ENCODE measurements at places on chromosomes 5 and 9. TPM values are rescaled to one million over a fixed set of nuclear protein-coding genes. Genes with fewer than 3 reads are reported as not detected.

ATOSB gene
- 19.9 TPM for total RNA-seq

FAM120AOS gene
- total RNA-seq, result 17.1 TPM

GCNT1 gene
- 4.8 TPM for total RNA-seq

TLR4 gene
- not detected for total RNA-seq

PCSK5 gene
- 1.6 TPM for total RNA-seq

CCL27 gene
- 0.64 TPM for total RNA-seq

NUTM2F gene
- total RNA-seq, result not detected

ARHGEF39 gene
- total RNA-seq, result 21.6 TPM

C8G gene
- total RNA-seq, result 1.5 TPM

- DNase-seq, result no peak
Observed at GRCh38 chr5:171770153-171770552, 15.5 kb upstream of the SMIM23 start.

- no peak for DNase-seq
Observed at GRCh38 chr5:584216-584615, 27.9 kb upstream of the CEP72 start.

DNA sequence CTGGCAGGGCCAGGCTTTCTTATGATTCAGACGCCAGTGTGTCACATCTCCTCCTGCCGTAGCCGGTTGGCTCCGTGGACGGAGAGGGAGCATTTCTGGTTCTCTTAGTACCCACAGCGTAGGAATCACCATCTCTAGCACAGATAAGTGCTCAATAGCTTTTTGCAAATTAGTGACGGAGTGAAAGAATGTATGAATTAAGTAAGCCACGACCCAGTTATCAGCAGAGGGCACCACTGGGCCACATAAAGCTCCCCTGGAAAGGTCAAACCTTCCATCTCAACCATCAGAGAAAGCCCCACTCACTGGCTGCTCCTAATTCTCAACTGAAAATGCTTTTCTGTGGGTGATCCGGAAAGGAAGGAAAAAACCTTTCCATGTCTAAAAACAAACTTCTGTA, 317.0 kb upstream of the ADCY2 start:
- DNase-seq, result no peak

DNA sequence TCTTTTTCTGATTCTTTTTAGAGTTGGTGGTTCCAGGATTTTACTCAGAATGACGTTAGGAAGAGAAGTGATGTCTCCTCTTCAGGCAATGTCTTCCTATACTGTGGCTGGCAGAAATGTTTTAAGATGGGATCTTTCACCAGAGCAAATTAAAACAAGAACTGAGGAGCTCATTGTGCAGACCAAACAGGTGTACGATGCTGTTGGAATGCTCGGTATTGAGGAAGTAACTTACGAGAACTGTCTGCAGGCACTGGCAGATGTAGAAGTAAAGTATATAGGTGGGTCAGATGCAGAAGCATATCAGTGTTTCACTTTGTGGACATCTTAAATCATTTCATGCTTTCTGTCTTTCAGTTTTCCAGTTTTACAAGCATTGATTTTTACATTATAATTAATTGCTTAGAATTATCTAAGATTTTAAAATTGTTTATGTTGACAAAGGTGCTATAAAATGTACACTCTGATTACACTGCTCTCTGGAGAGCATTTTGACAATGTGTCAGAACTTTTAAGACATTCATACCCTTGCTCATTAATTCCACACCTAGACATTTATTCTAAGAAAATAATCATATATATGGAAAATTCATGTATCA, 36.6 kb downstream of the NLN start:
- no peak for DNase-seq

- DNase-seq, result no peak
Observed at GRCh38 chr5:1127959-1128785, 16.3 kb upstream of the SLC12A7 start.

DNA sequence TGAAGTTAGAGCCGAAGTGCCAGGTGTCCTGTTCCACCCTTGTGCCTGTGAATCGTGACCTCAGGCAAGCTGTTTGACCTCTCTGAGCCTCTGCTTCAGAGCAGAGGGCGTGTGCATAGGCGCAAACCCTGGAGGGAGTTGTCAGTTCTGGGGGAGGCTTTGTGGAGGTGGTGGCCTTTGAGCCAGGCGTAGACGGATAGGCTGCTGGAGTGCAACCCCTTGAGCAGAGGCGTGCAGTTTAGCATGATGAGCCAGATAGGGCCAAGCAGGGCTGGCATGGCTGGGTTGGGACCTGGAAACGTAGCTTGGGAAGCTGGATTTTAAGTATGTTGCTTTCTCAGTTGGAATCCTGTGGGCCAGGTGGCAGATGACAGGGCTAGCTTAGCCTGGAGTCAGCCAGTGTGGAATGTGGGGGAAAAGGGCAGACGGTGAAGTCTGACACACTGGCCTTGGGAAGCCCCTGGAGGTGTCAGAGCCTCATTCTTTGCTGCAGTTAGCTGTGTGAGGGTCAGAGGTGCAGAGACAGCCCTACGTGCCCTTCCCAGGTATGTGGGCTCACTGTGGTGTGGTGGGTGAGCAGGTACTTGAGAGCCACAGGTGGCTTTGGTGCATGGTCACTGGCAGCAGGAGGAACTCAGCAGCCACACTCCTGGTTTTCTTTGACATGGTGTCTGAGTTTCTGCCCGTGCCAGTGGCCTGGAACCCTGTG, 93.4 kb downstream of the DAB2IP start:
- no peak for DNase-seq

GRCh38 chr9:119588874-119589744, 219.9 kb upstream of the BRINP1 start:
- no peak for DNase-seq

DNA sequence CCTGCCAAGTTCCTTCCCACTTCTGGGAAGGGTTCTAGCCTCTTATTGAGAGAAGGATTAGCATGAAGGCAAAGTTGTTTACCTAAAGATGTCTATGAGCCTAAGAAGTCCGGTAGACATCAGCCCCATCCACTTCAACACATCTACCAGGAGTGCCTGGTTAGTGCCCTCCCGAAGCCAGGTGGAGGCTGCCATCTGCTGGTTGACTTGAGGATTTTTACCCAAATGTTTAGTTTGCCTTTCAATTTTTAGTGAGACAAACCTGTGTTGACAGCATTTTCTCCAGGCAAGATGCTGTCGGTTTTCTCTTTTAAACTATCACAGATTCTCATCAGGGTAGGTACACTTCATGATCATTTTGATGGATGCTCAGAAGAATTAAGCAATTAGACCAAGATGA, 83.6 kb upstream of the TNFSF8 start:
- DNase-seq, result peak; percentile 67

- DNase-seq, result no peak
Observed at GRCh38 chr5:15995341-15996052, 184.1 kb downstream of the MARCHF11 start.

DNA sequence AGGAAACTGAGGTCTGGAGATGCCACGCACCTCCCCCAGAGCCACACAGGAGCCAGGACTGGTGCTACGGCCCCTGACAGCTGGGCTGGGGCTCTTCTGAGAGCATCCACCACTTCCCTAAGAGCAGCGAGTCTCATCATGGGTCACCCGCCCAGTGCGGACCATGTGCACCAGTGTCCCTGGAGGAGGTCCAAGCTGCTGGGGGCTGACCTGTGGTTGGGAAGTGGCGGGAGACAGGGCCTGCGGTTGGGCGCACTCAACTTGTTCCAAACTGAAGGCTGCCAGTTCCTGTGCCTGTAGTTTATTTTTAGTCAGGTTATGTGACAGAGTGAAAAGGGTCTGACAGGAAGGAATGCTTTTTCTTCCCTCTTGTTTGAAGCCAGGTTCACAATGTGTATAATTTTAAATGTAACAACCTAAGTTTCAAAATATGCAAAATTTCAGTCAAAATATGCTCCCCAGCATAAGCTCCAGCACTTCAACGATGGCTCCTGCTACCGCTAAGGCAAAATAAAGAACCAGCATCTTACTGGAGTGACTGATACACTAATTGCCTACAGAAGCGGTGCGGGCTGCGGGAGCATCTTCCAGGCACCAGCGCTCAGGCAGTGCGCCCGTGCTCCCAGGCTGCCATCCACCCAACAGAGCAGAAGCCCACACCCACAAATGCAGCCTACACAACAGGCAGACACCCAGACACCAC, 14.8 kb downstream of the BARHL1 start:
- DNase-seq, result no peak

DNA sequence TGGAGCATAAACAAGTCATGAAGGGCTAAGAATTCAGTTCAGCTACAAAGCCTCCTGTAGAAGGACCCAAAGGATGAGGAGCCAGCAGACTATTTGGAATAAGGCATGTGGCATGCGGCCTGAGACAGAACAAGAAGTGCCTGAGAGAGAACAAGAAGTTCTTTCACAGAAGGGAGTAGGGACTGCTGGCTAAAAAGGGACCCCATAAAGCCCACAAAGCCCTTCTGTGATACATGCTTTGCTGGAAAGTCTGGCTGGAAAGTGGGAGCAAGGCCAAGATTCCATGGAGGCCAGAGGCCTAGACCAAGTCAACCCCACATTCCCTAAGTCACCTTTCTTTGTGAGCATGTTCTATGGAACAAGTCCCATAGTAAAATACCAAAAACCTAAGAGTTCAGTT, 35.9 kb upstream of the UBAP2 start:
- no peak for DNase-seq

GRCh38 chr9:69028754-69029153, 6.8 kb upstream of the FXN start:
- peak; percentile 11 for DNase-seq

GRCh38 chr5:126351153-126351552, 72.1 kb upstream of the GRAMD2B start:
- no peak for DNase-seq

DNA sequence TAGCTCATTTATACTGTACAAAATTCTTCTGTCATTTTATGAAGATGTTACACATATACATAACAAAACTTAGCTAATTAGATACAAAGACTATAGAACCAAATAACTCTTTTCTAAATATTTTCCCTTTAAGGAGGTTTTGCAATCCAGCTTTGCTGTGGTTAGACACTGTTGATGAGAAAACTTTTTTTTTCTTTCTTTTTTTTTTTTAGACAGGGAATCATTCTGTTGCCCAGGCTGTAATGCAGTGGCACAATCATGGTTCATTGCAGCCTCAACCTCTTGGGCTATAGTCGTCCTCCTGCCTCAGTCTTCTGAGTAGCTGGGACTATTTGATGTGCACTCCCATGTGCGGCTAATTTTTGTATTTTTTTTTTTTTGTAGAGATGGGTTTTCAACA, 38.5 kb upstream of the CDKN2B start:
- DNase-seq, result no peak

DNA sequence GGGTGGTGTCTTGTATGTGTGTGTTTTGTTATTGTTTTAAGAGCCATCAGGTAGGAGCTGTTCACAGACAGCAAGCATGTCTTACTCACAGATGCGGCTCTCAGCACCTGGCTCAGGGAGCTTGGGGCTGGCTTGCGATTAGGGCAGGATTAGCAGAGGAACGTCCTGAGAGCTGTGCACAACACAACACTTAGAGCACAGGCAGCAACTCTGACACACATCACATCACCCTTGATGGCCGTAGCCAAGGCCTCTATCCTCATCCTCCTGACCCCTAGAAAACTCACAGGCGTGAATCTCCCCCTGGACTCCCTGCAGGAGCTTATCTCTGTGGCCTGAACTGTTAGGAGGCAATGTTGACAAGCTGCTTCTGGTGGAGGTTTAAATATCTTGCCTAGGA, 7.1 kb upstream of the IL17B start:
- no peak for DNase-seq

GRCh38 chr5:170221327-170221741, 11.5 kb upstream of the C5orf58 start:
- no peak for DNase-seq

DNA sequence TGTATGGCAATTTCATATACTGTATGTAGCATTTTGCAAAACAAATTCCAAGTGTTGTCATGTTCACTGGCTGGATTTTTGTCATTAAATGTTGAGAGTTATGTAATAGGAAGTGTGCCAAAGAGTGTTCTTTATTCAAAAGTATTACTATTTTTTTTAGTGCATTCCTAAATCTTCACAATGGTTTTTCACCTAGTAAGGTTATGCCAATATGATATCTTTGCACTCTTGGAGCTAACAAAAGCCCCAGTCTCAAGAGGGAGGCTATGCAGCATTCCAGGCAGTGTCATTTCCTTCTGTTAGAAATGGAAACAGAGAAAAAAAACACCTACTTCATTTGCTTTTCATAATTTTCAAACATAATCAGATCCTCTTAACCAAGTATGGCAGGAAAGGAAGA, 5.1 kb upstream of the SSBP2 start:
- no peak for DNase-seq

DNA sequence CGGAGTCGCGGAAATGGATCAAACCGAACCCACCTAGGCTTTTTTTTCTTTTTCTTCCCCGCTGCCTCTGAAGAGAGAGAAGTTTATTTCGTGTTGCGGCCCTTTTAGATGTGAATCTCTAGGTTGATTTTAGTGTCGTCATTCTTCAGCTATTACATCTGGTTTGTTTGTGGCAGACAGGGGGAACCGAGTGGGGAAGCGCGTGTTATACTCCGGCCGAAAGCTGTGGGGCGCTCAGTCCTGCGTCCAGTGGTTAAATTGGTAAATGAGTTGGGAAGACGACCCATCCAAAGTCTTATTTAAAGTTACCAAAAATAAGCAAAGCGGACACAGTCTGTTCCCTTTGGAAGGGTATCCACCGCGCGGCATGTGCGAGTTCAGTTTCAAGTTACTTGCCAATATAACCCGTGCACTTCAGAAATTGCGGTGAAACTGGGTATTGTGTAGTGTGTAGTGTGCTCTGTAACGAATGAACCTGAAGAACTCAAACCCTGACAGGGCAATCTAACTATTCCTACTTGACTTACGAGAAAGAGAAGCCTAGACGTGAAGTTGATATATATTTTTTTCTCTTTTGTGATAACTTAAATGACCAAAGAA, 1.3 kb downstream of the MAN2A1 start:
- DNase-seq, result peak; percentile 65

DNA sequence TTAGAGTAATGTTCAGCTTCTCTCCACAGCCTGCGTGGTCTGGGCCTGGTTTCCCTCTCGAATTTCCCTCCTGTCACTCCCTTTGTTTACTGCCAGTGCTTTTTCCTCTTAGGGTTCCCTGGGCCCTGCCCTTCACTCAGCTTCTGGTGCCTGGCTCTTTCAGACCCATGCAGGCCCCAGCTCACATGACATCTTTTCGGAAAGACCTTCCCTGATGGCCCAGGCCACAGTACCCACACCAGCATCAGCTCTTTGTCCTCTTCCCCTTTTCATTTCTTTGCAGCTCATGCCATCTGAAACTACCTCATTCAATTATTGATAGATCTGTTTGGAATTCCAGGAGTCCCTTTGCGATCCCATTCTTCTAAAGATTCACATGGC, 68.1 kb upstream of the ABL1 start:
- DNase-seq, result no peak
